Upper lobe of left lung (tissue), 6 donors: ENCODE measurements at places on chromosomes 5 and 9.

GRCh38 chr5:122727112-122727541, 47.8 kb upstream of the SNX2 start:
- DNase-seq, result no peak

DNA sequence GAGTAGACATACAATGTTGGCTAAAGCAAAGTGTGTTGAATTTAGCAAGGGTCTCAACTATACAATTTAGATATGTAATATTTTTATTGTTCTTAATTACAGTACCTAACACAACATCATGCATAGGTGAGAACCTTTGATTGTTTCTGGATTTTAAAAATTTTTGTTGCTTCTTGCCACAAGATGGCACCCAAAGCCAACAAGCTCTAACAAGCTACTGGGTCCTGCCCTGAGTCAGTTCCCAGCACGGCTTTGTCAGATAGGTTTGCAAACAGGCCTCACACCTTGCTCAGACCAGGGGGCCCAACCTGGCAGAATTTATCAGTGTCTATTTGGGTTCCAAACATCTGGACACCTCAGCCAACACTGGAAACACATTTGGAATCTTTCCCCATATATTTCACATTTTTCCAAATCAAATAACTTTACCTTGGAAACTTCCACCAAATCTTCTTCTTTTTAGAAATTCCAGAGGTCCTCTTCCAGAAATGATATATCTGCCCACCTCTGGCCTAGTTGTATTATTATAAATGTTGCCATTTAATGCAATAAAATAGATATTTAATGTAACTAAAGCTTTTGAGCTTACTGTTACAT, 49.5 kb upstream of the EGFLAM start:
- no peak for DNase-seq

DNA sequence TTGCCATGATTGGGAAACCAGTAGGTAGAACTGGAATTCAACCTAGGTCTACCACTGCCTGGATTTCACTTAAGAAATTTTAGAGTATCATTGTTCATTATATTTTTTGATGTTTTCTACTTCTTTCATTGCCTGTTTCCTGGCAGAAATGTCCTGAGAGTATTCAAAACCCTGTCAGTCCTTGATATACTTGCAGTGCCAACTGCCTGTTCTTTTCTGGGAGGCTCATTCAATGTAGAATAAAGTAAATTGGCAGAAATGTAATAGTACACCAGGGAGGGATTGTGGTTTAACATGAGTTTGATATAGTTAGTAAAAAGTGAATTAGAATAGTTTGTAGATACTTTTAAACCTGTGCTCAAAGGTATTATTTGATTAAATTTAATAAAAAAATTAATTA, 286.3 kb downstream of the FBXL7 start:
- DNase-seq, result no peak

GRCh38 chr9:114452219-114453165, 52.8 kb downstream of the WHRN start:
- peak; percentile 76 for DNase-seq

DNA sequence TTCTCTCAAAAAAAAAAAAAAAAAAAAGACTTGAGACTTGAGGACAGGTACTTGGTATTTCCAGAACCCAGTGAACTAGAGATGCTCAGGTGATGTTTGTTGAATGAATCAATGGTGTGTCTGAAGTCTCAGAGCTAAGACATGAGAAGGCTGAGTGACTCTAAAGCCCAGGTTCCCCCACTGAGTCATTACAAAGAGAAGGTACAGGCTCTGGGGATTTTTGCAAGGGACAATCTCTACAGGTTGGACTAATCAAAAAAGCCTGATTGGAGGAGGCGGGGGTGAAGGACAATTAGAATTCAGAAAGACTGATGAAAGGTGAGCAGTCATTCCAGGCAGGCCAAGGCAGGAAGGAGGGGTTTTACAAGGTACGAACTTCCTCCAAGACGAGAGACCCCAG, 8.2 kb upstream of the FABP6 start:
- no peak for DNase-seq

- DNase-seq, result no peak
These were observed 292.9 kb downstream of the NR3C1 start for GRCh38 chr5:143110591-143110990.

GRCh38 chr5:91472631-91473030, 89.5 kb upstream of the ARRDC3 start:
- no peak for DNase-seq

DNA sequence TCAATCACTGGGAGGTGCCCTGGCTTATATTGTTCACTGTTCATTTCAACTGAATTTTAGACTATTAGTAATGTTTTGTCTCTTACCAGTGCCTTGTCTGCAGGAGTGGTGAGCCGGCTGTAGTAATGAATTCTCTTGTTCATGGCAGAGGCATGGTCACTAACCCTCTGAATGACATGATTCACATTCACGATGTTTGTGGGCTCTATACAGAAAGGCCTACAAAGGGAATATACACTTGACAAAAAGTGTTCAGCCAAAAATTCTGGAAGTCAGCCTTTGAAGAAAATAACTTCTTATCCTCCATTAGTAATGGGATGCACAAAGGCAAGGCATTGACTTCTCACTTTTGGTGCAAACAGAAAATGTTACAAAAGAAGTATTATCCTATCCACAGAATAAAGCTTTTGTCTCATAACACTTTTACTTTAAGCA, 39.6 kb downstream of the SLC38A9 start:
- DNase-seq, result no peak

DNA sequence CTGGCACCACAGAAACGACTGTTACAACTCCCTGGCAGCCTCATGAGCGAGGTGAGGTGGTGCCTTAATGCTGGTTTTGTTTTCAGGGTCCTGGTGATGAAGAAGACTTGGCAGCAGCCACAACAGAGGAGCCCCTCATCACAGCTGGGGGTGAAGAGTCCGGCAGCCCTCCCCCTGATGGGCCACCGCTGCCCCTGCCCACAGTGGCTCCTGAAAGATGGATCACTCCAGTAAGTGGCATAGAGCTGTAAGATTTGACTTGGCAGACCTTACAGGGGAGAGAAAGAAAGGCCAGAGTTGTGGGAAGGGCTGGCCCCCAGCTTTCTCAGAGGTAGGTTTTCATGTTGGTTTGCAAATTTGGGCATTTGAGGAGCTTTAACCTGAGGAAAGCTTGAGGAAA, 72.2 kb downstream of the COL15A1 start:
- DNase-seq, result no peak

DNA sequence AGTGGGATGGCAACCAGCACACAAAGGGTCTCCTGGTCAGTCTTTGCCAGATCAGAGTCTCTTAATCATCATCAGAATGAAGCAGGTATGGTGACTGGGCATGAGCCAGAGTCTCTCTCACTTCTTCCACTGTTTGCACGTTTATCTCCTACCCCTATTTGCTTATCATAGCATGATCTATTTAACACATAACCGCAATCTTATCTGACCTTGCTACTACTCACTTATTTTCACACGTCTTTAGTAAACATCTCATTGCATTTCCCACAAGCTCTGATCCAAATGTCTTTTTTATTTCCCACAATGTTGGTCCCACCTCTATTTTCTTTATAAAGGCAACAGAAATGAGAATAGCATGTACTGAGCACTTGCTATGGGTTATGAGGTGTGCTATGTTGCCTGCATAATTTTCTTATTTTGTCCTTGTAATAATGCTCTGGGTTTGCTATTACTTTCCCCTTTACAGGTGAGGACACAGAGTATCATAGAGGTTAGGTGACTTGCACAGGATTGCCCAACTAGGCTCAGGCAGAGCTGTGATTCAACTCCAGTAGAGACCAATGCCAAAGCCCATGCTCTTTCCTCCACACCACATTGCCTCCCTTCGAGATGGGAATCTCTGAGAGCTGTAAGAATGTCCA, 39.7 kb upstream of the IL7R start:
- DNase-seq, result no peak

DNA sequence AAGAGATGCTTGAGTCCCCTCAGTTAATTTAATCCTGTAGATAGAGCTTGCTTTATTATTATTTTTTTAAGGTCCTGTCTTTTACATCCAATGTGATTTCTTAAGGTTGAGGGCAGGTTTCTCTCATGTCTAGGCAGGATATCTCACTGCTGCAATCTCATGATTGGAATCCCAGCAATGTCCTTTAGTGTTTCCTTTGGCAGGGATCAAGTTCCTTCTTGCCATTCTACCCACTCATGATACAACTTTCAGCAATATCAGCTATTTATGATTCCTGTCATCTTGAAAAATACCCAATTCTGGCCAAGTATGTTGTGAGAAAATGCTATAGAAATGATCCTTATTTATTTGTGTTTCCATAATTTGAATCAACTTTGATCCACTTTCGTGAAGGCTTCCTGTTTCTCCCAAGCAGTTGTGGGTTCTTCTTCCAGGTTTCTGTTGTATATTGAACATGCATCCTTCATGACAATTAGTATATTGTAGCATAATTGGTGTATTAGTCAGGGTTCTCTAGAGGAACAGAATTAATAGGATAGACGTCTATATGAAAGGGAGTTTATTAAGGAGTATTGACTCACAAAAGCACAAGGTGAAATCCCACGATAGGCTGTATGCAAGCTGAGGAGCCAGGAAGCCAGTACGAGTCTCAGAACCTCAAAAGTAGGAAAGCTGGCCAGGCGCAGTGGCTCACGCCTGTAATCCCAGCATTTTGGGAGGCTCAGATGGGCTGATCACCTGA, 18.4 kb upstream of the VPS13A start:
- no peak for DNase-seq

GRCh38 chr9:115665519-115665918, 488.1 kb upstream of the PAPPA start:
- no peak for DNase-seq

DNA sequence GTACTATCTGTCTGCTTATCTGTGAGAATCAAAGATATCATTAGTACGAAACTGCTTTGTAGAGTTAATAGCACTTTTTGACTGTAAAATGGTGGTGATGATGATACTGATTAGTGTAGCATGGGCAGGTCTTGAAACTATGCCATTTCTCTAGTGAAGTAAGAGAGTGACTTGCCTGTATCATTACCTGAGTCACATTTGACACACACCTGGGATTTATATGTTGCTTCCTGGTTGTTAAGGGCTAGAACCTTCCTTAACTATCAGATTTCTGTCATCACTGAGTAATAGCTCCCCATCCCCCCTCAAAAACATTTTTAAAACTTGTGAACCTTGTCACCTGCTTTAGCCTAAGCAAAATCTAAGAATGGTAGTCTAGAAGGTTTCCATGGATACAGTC, 135.6 kb upstream of the RORB start:
- DNase-seq, result no peak

DNA sequence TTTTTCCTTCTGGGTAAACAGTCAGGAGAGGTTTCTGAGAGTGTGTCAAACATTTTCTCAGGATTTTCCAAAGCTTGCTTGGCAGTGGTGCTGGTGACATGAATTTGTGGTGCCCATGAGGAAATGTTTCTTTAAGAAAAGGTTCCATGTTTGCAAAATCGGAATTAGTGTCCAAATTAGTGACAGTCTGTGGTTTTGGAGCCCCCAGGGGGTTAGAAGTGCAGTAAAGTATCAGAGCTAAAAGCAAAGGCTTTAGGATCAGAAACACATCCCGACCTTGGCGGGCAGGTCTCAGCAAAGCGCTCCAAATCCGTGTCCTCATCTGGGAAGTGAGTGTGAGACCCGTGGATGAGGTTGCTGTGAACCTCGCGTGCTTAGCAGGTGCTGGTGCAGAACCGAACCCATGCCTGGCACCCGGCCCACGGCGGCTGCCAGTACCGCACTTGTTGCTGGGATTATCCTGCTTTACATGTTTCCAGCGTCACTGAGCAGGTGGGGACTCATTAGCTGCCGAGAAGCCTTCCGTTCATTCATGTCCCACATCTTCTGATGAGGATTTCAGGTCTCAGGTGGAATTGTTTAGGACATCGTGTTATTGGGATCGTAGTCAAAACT, 70.8 kb upstream of the COL5A1 start:
- DNase-seq, result peak; percentile 72

- no peak for DNase-seq
These were observed 269.7 kb downstream of the MLLT3 start for GRCh38 chr9:20352591-20352990.

- DNase-seq, result no peak
These were observed 249.3 kb downstream of the CRB2 start for GRCh38 chr9:123605286-123605685.

- DNase-seq, result no peak
These were observed 865.0 kb downstream of the PTPRD start for GRCh38 chr9:9747787-9748186.

- DNase-seq, result no peak
These were observed 69.0 kb upstream of the XPA start for GRCh38 chr9:97766092-97766491.

GRCh38 chr5:167261309-167262100, 1029.9 kb upstream of the WWC1 start:
- DNase-seq, result no peak

GRCh38 chr9:131490514-131490913, 12.2 kb upstream of the POMT1 start:
- DNase-seq, result no peak

GRCh38 chr5:59301727-59302126, 591.8 kb downstream of the PDE4D start:
- DNase-seq, result no peak

GRCh38 chr5:78355561-78355960, 4.9 kb upstream of the SCAMP1 start:
- DNase-seq, result no peak

- DNase-seq, result no peak
These were observed 131.7 kb upstream of the VLDLR start for GRCh38 chr9:2489838-2490314.

- DNase-seq, result no peak
These were observed 286.0 kb upstream of the TUSC1 start for GRCh38 chr9:25964239-25964638.

DNA sequence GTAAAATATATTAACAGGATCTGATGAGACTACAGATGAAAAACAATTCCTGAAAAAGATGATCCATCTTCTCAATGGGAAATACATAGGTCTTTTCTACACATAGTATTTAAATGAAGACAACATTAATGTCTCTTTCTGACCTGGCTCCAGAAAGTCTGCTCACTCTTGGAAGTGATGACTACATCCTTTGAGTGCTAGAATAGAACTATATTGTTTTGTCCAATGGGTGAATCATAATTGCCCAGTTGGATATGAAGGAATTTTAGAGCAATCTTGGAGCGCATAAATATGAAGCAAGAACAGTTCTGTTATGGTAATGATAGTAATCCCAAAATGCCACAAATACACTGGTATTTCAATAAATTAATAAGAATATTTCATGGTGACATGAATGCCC, 322.1 kb downstream of the DEPDC1B start:
- no peak for DNase-seq

- DNase-seq, result no peak
These were observed 3.9 kb downstream of the TYRP1 start for GRCh38 chr9:12696931-12697622.

DNA sequence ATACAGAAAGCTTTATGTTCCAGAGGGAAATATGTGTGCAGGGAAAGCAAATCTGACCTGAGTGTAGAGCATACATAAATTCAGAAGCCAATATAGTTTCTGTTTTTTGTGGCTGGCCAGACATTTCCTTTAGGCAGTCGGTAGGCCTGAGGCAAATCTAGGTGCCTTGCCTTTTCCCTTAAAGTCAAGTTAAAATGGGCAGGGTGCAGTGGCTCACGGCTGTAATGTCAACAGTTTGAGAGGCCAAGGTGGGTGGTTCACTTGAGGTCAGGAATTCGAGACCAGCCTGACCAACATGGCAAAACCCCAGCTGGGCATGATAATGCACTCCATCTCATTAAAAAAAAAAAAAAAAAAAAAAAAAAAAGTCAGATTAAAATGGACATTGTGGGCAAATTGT, 31.2 kb downstream of the PHAX start:
- DNase-seq, result no peak

GRCh38 chr5:77983482-77984199, 207.5 kb upstream of the TBCA start:
- no peak for DNase-seq

- DNase-seq, result no peak
These were observed 722 bp upstream of the DCP2 start for GRCh38 chr5:112975721-112976431.

GRCh38 chr9:97717866-97718265, 20.7 kb upstream of the XPA start:
- no peak for DNase-seq
